ENCODE measurements at places on chromosomes 5 and 9.

DNA sequence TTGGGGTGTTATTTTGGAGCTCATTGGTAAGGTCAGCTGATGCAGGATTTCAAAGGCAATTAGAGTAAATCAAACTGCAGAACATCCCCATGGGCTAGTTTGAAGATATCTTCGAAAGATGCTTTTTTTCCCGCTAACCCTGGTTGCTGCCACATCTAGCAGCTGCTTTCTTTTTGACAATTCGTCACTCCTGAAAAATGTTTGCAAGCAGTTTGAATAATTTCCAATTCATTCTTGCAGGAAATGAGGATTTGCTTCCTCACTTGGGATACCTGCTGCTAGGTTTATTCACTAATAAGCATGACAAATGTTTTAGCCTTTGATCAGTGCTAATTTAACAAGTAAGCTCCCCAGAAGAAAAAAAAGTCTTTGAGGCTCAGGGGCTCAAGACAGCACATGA is 649.6 kb upstream of the RORB start:
- no peak for DNase-seq

DNA sequence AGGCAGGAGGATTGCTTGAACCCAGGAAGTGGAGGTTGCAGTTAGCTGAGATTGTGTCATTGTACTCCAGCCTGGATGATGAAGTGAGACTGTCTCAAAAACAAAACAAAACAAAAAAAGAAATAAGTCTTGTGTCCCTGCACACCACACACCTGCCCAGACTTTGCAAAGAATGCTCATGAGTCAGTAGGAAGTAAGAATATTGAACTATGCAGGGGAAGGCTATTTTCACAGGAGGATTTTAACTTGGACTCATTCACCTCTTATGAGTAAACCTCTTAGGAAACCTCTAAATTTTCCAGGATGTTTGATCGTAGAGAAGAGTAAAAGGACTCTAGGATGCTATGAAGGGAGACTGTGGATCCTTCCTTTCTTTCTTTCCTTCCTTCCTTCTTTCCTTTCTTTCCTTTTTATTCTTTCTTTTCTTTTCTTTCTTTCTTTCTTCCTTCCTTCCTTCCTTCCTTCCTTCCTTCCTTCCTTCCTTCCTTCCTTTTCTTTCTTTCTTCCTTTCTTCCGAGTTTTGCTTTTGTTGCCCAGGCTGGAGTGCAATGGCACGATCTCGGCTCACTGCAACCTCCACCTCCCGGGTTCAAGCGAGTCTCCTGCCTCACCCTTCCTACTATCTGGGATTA is 96.7 kb upstream of the CLINT1 start:
- DNase-seq = no peak

DNA sequence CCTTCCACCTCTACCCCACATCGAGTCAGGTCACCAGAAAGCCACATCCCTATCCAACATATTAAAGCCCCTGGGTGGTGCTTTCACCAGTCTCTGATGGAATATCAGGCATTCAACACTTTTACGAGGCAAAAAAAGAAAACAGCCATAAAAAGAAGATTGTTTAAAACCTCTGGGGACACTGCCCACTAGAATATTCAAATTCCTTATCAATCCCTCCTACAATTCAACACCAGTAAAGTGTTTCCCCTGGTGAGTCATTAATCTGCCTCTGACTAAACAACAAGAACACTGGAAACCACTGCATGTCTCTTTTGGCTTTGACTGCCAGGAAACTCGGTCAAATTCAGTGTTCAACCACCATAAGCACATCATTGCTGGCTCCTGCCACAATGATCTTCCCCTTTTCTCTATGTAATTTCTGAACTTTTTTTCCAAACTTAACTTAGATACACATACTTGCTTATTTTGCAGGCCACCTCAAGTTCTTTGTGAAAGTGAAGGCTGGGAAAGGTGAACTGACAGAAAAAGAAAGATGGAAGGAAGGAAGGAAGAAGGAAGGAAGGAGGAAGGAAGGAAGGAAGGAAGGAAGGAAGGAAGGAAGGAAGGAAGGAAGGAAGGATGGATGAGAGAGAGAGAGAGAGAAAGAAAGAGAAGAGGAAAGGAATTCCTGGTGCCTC is 105.3 kb downstream of the PAX5 start:
- no peak for DNase-seq

DNA sequence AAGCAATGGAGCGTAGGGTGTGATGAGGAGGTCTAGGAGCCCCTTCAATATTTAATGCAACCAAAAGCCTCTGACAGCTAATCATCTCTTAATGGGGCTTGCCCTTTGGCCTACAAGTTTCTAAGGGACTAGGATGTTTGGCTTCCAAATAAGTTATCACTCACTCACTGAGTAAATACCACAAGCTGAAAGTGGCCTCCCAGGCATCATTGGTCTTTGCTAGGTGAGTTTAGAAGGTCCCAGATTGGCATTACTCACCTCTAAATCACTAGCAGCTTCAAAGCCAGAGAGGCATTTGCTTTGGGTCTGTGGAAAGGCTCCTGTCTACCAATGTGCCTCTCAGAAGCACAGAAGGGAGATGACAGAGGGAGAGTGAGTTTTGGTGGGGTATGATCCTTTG is 344.2 kb downstream of the NTRK2 start:
- no peak for DNase-seq

DNA sequence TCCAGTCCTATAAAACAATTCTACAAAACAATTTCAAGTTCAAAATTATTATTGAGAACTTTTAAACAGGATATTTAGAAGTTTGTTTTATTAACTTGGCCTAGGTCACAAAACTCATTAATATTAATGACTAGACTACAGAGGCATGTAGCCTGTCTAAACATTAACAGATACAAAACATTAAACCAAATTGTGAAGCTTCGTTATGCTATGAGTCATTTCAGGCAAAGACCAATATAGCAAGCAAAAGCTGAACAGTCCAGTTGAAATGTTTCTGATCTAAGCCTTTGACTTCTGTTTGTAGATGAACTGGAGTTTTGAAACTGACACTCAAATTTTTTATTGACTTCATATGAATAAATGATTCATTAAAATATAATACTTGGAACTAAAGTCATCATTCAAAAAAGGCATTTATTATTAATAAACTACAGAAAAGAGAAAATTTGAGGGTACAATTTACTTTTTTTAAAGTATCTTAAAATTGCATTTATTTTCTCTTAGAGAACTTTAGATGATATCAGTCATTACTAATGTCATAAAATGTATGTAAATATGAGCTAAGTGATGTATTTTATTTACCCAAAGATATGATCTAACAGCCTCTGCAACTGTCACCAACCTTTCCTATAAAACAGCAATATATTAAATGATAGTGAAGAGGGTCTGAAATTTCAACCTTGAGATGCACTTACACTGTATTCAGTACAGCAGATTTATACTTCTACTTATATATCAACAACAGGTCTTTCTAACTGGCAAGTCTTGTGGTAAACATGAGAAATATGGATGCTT is 188.8 kb downstream of the COMMD10 start:
- DNase-seq = no peak

GRCh38 chr9:114757984-114758383 is 47.9 kb downstream of the TNFSF15 start:
- no peak for DNase-seq

- no peak for DNase-seq
These were observed 283.0 kb upstream of the PCSK5 start for GRCh38 chr9:75607521-75607920.

GRCh38 chr5:173808079-173808808 is 79.9 kb upstream of the CPEB4 start:
- DNase-seq = no peak
